RWPE2 (cell line): ENCODE measurements at places on chromosomes 7 and 10.

DNA sequence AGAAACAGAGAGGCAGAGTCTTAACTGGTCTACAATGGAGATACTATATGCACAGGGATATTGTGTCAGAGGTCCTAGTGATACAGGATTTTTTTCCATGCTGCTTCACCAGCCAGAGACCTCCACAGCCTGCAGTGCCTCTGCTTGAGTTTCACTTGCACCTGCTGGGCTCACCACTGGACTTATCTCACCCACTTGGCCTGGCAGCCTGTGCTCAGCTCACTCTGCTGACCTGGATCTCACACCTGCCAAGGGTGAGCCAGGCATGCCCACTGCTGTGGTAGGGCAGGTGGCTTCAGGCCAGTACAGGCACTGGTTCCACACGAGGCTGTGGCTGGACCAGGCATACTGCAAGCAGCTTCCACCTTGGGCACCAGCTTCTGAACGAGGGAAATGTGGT, 36.6 kb downstream of the PNLIPRP3 start:
- DNase-seq: no peak

DNA sequence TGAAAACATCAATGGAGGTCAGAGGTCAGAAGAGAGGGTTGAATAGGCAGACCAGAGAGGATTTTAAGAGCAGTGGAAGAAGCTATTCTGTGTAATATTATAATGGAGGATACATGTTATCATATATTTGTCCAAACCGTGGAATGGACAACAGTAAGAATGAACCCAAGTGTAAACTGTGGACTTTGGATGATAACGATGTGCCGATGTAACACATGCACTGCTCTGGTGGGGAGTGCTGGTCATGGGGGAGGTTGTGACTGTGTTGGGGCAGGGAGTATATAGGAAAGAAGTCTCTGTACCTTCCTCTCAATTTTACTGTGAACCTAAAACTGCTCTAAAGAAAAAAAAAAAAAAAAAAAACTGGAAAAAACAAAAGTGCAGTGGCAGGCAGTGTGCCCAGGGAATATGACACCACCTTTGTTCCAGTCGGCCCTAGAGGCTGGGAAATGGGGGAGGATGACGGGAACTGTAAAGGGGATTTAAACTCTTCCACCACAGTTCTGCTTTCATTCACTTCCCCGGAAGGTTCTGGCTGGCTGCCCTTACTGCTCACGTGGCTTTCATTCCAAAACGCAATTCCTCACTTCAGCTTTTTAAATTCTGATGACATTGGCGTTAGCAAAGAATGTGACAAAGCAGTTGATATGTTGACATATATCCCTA, 113.7 kb upstream of the ANKRD1 start:
- DNase-seq: no peak

GRCh38 chr7:118057404-118057803, 126.6 kb upstream of the LSM8 start:
- DNase-seq: peak; percentile 63

GRCh38 chr7:116353647-116354046, 143.3 kb downstream of the TES start:
- DNase-seq: no peak

GRCh38 chr10:129568583-129569344, 101.7 kb downstream of the MGMT start:
- no peak for DNase-seq

GRCh38 chr7:79968077-79968648, 166.5 kb upstream of the GNAI1 start:
- no peak for DNase-seq

DNA sequence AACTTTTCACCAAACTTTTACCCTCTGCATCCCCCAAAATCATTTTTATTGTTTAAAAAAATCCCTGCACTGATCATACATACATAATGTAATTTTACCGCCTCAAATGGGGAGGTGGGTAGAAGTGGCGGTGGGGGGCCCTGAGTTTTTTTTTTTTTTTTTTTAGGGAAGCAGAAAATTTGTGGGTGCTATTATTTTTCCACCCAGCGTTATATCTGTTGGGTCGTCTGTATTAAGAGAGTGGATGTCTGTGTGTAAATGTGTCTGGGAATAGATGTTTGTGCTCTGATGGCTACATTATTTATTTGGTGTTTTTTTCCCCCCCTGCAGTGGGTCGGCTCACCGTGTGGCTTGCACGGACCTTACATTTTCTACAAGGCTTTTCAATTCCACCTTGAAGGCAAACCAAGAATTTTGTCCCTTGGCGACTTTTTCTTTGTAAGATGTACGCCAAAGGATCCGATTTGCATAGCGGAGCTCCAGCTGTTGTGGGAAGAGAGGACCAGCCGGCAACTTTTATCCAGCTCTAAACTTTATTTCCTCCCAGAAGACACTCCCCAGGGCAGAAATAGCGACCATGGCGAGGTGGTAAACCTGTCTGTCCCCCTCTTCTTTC, 438 bp downstream of the ARID5B start:
- DNase-seq: no peak

DNA sequence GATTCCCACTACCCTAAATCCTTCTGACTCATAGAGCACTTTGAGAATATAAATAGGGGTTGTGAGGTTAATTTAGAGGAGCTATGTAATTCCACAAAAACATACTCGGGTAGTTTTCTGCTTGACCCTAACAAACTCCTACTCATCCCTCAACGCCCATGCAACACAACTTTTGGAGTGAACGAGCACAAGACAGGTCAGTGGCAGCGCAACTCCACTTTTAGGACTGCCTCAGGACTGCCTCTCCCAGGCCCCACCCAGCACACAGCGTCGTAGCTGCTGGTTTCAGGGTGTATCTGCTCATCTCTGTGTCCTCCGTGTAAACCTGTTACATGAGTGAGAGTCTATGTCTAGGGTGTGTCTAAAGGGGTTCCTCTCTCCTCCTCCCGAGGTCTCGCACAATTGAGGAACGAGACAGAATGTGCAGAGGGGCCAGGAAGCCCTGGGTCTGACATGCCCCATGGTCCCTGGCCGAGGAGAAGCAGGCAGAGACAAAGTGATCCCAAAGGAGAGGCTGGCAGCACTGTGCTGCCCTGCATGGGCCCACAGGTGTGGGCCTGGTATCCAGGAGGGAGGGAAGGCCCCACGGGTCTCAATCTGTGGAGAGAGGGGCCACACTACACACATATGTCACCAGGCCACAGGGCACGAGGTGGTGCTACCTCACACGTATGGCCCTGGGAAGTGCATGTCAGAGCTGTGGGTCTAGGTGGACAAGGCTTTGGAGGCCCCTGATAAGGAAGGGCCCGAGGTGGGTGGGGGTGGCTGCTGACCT, 45.5 kb downstream of the CAMK2B start:
- peak; percentile 42 for DNase-seq

DNA sequence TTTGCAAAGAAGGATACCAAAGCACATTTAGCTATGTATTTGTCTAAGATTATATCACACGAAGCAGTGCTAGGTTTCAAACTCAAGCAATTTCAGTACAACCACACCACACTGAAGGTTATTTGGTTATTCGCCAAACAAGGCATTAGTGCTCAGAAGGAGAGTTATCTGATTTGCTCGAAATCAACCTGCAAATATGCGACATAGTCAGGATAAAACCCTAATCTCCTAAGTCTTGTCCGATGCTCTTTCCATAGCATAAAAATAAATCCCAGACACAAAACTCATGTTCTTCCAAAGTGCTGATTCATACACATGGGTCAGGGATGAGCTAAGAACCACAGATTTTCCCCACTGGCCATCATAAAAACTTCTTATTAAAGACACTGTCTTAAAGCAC, 1288.0 kb upstream of the SORCS1 start:
- DNase-seq: no peak

DNA sequence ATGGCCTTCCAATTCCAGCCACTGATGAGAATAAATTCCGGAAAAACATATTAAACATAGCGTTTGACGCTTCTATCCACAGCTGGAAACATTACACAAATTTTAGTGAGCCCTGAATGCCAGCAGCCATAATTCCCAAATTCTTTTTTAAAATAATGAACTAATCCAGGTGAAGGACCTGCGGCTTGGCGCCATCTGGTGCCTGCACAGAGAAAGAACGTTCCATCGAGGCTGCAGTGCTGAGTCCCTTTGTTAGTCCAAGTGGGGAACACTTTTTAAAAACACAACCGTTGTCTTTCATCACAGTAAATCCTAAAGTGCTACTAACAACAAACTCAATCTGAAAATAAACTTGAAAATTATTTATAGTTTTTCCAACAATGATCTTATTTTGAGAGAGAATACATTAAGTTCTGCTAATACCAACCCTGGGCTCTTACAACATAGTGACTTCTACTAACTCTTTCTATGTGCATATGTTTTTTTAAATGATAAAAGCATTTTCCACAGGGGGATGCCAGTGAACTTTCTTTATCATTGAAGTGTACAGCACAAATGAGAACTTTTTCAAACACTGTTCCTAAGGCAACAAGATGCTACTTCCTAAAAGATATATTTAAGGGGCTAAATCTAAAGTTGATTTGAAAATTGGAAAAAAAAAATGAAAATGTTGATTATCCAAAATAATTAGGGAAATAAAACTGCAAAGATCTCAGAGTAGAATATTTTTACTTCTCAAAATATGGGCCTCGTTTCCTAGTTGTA, 166.9 kb upstream of the RNF32 start:
- no peak for DNase-seq

DNA sequence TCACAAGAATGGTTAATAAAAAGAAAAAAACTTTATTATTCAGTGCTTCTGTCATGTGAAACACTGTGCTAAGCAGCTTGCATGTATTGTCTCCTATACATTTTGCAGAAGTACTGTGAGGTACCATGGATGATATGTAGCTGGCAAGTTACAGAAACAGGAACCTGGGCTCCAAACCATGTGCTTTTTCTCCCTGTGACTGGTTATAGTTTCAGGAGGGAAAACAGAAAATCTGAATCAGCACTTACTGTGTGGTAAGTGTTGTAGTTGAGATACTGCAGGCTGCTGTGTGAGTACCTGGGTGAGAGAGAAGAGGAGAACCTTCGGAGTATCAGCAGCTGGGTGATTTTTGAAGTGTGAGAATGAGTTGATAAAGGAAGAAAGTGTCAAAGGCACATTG, 285.0 kb downstream of the SUGCT start:
- no peak for DNase-seq

GRCh38 chr10:34024693-34025425, 690.4 kb upstream of the NRP1 start:
- DNase-seq: no peak

DNA sequence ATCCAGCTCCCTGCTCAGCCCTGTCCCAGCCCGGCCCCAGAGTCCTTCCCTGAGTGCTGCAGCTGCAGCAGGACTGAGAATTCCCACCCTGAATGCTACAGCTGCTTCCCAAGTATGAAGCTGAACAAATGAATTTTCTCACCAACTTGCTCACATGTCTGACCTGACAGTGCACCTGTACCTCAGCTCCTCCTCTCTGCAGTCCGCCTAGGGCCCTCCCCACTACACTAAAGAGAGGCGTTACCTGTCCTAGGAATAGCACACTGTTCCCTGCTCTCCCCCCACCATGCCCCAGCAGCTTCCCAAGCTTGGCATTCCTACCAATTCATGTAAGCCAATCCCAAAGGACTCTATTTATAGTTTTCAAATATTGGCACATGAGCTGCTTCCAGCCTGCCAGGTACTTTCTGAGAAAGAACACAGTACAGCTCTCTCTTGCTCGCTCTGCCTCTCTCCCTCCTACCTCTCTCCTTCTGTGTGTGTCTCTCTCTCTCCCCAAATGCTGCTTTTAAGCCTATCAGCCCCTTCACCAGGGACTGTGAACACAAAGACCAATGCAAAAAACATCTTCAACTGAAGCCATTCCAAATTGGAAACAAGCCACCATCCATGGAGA, 400.1 kb downstream of the TNS3 start:
- DNase-seq: no peak

- no peak for DNase-seq
Measured at GRCh38 chr7:101636822-101637623, 7.9 kb upstream of the MYL10 start.

- no peak for DNase-seq
Measured at GRCh38 chr10:60237977-60238758, 151.5 kb downstream of the ANK3 start.

DNA sequence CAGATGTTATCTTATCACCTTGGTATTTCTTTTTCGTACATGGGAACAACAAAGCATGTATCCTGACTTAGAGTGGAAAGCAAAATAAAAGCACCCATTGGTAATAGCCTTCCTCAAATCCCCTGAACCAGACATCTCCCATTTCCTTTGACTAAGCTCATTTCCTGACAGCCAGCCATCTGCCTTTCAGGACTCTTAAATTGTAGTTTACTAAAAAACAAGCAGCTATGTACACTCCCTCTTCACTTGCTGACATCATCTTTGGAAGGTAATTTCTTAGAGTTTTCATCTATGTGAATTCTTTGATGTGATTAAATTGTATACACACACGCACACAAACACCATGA, 40.7 kb downstream of the ARL4A start:
- no peak for DNase-seq

GRCh38 chr7:117445206-117445605, 17.9 kb upstream of the ASZ1 start:
- DNase-seq: no peak

- DNase-seq: no peak
Measured at GRCh38 chr7:101629171-101629570, at the start of gene MYL10. TSS of gene MYL10 (minus strand) at chr7:101629296. CDS start at chr7:101629118, 178 bp downstream.

GRCh38 chr10:21398563-21399231, 126.8 kb downstream of the SKIDA1 start:
- DNase-seq: no peak

GRCh38 chr10:34319197-34319846, 495.8 kb downstream of the PARD3 start:
- DNase-seq: peak; percentile 73

GRCh38 chr7:86784765-86785164, 141.1 kb downstream of the GRM3 start:
- no peak for DNase-seq

DNA sequence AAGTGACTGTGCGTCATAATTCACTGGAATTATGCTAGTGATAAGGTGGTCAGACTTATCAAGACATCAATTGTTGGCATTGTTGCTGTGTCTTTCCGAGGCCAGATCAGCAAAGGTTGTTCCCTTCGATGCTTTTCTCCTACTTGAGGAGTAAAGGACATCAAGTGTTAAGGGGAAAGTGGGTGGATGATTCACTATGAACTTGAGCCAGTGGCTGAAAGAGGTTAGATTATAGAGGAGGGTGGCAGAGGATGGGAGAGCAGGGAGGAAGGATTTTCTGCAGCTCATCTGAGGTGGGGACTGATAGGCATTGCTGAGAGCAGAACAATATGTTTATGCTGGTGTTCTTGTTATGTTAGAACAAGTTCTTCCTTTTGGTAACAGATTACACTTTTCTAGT, 131.4 kb upstream of the AGR3 start:
- DNase-seq: no peak

DNA sequence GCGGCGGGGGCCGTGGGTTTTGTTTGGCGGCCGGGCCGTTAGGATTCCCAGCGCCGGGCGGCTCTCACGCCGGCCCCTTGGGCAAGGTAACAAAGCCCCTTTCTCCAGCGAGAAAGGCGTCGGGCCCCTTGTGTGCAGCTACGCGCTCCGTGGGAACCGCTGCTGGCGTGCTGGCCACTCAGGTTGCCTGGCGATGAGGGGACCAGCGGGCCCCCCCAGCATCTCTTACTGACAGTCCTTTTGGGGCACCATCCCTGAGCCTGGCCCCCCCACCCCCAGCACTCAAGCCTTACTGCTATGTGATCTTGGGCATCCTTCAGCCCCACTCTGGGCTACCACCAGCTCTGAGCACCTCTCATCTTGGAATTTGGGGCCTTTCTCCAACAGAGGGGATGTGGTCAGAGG, 1.8 kb downstream of the LFNG start:
- DNase-seq: no peak
